ENCODE measurements at places on chromosomes 5 and 9.

- DNase-seq, result no peak
Observed at GRCh38 chr5:981456-981855, 27.1 kb upstream of the NKD2 start.

DNA sequence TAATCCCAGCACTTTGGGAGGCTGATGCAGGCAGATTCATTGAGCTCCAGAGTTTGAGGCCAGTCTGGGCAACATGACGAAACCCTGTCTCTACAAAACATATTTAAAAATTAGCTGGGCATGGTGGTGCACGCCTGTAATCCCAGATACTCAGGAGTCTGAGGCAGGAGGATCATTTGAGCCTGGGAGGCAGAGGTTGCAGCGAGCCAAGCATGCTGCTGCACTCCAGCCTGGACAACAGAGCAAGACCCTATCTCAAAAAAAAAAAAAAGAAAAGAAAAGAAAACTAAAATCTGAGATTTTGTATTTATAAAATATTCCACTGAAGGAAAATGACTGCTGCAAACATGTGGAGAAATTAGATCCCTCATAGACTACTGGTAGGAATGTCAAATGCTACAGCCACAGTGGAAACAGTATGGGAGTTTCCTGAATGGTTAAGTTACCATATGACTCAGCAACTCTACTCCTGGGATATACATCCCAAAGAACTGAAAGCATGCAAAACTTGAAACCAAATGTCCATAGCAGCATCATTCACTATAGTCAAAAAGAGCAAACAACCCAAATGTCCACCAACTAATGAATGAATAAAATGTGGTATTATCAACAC lies 106.1 kb downstream of the UBAP2 start:
- DNase-seq, result no peak

GRCh38 chr5:5387777-5388176 lies 34.7 kb upstream of the ICE1 start:
- no peak for DNase-seq

DNA sequence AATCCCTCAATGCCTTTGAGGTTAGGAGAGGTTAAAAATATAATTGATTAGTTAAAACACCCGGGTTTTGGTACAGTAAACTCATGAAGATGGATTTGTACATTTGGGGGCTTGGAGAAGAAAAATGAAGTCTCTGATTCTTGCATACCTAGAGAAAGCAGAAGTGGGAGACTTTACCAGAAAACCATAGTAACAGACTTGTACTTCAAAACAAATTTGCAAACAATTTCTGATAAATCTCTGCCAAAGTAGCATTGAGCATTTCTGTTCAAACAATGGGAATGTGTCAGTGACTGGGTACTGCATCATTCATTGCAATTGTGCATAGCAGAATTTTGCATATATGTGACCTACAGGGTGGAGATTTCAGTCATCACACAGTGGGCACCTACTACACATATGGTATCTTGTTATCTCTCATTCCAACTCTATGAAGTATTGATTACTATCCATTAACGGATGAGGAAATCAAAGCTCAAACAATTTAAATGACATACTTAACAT lies 256.9 kb downstream of the PLK2 start:
- DNase-seq, result no peak

- DNase-seq, result no peak
Observed at GRCh38 chr5:94040591-94041148, 299.3 kb upstream of the POU5F2 start.

- no peak for DNase-seq
Observed at GRCh38 chr9:30058463-30058862, 2326.0 kb upstream of the ACO1 start.

DNA sequence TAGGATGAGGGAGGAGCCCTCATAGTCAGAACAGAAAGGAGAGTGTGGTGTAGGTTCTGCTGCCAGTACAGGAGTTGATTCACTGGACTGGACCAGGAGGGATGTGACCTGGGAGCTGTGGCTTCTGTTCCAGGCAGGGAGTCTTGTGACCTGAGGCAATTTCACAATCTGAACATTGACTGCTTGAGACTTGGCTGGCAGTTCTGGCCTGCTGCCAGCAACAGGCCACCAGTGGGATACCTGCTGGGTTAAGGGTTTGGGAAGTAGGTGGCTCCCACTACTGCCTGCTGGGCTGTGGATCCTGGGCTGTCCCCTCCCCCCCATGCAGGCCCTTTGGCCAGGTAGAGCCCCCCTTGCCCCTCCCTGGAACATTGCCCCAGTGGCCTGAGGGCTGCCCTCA lies 268.6 kb upstream of the ARRDC3 start:
- peak; percentile 37 for DNase-seq

- no peak for DNase-seq
Observed at GRCh38 chr9:91028166-91028827, 226.7 kb downstream of the SYK start.

DNA sequence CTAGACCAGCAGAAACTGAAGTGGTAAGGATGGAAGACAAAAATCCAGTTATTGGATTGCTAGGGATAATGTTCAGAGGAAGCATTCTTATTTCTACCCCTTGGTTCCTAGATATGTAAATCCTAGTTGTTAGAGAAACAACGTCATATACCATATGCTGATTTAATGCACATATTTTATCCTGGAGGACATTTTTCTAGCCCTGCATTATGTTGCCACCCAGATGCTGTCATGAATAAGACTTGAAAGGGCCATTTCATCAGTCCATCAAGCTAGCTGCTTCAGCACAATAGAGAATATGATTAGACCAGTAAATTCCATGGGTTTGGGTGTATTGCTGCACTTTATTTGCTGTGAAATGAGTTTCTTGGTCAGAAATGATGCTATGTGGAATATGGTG lies 1736.4 kb downstream of the MAT2B start:
- DNase-seq, result no peak

DNA sequence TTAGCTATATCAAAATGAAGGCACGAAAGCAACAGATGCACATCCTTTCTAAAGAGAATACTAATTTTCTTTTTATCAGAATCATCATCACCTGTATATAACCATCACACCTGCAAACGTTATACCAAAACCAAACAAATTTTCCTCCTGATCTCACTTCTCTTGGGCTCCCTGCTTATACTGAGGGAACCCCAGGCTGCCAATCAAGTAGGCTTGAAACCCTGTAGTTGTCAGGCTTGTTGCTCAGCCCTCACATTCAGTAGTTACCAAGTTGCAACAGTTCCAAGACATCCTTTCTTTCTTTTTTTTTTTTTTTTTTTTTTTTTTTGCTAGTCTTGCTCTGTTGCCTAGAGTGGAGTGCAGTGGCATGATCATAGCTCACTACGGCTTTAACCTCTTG lies 12.7 kb downstream of the STRBP start:
- no peak for DNase-seq

GRCh38 chr5:168675883-168676408 lies 96.8 kb upstream of the PANK3 start:
- DNase-seq, result no peak

DNA sequence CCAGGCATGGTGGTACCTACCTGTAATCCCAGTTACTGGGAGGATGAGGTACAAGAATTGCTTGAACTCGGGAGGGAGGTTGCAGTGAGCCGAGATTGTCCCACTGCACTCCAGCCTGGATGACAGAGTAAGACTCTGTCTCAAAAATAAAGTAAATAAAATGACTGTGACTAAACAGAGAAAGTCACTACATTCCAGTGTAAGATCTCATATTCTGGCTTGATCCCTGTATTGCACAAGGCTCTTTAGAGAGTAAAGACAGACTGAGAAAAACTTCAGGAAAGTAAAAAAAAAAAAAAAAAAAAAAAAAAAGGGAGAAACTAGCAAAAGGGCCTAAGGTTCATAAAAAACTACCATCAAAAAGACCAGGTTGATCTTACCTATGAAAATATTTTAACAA lies 106.6 kb upstream of the PJA2 start:
- DNase-seq, result no peak

- DNase-seq, result no peak
Observed at GRCh38 chr9:107142430-107142829, 140.6 kb upstream of the RAD23B start.

DNA sequence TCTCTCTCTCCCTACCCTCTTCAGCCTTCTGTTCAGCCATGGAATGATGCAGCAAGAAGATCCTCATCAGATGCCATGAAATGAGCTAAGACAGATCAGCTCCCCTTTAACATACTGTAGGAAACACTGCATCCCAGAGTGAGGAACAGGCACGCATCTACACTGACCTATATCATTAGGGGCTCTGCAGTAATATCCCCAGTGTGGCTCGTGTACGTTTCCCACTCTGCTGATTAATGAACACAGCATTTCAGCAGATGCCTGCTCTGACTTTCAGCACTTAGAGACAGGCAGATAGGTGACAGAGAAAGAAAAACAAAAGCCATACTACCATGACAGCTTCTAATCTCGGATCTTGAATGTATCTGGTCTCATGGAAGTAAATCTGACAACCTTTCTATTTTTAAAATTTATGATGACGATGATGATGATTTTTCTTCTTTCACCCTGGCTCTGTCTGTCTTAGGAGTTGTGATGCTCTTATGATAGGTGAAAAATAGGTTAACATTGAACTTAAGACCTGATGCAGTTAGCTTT lies 750.3 kb downstream of the CDH12 start:
- DNase-seq, result no peak

DNA sequence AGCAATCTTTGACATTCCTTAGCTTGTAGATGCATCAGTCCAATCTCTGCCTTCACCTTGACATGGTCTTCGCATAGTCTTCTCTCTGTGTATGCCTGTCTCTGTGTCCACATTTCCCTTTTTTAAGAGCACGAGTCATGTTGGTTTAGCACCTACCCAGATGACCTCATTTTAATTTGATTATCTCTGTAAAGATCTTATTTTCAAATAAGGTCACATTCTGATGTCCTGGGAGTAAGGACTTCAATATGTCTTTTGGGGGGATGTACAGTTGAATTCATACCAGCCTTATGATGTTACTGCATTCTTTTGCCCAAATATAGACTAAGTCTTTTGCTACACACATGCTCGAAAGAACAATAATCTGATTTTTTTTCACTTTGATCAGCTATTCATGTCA lies 6.9 kb downstream of the KCTD16 start:
- DNase-seq, result no peak

GRCh38 chr5:13276156-13276555 lies 668.3 kb downstream of the DNAH5 start:
- no peak for DNase-seq

DNA sequence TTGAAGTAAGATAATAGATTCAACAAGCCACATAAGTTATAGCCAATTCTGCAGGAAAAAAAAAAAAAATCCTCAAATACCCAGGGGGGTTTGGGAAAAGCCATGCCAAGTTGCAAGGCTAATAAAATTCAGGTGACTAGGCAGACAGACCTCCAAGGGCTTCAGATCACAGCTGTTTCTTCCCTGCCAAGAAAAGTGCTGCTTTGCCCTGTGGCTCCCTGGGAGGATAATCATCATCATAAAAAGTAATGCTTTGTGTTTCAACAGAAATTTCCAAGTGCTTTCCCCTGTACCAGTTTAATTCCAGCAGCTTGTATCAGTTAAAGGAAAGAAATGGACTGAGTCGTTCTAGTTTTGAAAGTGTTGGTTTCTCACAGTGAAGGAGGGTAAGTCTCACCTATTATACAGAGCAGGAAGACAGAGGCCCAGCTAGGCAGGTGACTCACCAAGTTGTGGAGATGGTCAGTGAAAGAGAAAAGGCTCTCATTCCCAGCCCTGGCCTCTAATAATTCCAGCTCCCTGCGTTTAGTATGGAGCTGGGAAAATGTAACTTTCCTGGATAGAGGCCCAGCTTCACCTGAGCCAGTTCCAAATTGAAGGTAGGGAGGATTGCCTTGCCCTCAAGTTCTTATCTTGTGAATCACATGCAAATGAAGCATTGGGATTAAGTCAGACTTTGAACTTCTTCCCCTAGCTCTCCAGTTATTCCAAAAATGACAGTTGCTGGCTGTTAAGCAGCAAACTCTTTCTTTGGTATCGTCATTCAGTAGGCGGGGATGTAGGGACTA lies 263.4 kb downstream of the GRIA1 start:
- no peak for DNase-seq

DNA sequence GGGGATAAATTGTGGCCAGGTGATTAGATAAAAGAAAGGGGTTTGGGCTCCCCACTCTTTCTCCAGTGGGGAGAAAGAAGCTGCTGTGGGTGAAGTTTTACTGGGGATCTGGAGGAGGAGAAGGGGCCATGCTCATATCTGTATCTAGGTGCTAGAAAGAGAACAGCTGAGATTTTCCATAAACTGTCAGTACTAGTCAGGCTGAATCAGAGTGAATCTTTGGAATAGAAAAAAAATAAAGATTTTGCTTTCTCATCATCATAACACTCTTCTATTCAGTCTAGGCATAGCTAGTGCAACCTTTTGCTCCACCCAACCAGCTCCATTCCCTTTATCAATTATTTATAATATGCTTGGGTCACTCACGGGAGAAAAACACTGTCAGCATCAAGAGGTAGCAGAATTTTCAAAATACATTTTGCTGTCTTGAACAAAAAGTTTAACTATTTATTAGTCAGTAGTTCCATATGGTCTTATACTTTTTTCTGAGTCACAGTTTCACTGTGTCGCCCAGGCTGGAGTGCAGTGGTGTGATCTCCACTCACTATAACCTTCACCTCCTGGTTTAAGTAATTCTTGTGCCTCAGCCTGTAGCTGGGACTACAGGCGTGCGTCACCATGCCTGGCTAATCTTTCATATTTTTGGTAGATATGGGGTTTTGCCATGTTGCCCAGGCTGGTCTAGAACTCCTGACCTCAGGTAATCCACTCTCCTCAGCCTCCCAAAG lies 21.3 kb upstream of the ERMP1 start:
- no peak for DNase-seq

DNA sequence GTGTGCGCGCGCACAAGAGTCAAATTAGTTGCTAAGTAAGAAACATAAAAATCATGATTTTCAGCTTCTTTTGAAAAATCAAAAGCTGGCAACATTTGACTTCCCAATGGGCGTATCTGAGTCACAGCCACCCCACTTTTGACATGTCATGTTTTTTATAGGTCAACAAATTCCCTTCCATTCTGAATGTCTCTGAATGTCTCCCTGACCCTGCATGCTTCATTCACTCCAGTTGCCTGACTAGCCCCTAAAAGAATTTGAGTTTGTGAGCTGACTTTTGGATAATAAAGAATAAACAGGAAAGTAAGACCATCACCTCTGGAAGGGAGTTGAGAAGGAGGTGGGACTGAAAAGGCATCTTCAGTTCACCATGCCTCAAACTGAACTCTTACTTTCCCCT lies 20.2 kb upstream of the GLIS3 start:
- DNase-seq, result no peak

DNA sequence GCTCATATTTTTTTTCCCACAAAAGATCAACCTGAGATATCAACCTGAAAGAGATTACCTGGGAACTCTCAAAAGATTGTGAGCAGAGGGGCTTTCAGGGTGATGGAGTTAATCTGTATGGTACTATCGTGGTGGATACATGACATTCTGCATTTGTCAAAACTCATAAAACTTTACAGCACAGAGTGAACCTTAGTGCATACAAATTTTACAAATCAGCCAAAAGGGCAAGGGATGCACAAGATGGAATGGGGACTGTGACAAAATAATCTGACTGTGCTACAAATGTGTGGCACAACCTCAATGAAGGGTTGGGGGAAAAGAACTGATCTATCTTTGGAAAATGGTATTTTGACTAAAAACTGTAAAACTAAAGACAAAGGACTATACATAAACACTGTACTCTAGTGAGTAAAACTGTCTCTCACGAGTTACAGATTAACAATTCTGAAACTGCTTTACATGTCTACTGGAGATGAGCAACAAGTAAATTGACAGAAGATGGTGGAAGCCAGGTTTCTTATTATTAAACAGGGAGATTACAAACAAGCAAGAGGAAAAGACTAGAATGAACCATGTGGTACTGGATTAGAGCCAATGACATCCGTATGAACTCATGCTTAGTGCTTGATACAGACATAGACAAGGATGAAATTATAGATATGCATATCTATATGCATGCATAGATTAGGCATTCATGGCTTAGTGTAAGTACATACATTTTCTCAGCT lies 24.8 kb upstream of the RLN1 start:
- DNase-seq, result no peak

GRCh38 chr9:73807952-73808351 lies 656.3 kb downstream of the ANXA1 start:
- no peak for DNase-seq

All from NCI-H2029 (cell line).